ENCODE measurements at places on chromosomes 5 and 9.

- DNase-seq, result no peak
These were observed 63.7 kb downstream of the SHOC1 start for GRCh38 chr9:111730937-111731567.

DNA sequence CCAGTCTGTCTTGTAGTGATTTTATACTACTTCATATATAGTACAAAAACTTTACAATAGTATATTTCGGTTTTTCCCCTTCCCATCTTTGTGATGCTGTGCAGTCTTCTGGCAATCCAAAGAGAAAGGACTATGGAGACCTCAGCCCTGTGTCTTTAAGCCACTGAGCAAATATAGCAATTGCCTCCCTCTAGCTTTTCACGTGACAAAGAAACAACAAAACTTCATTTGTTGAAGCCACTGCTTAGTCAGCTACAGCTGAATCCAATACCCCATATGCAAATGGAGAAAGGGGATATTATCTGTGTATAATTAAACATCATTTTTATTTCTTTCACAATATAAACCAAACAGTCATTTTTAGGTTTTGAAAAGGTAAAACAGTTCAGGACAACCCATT, 142.8 kb upstream of the STK32A start:
- no peak for DNase-seq

- no peak for DNase-seq
These were observed 6.6 kb upstream of the PRXL2C start for GRCh38 chr9:96661711-96662110.

DNA sequence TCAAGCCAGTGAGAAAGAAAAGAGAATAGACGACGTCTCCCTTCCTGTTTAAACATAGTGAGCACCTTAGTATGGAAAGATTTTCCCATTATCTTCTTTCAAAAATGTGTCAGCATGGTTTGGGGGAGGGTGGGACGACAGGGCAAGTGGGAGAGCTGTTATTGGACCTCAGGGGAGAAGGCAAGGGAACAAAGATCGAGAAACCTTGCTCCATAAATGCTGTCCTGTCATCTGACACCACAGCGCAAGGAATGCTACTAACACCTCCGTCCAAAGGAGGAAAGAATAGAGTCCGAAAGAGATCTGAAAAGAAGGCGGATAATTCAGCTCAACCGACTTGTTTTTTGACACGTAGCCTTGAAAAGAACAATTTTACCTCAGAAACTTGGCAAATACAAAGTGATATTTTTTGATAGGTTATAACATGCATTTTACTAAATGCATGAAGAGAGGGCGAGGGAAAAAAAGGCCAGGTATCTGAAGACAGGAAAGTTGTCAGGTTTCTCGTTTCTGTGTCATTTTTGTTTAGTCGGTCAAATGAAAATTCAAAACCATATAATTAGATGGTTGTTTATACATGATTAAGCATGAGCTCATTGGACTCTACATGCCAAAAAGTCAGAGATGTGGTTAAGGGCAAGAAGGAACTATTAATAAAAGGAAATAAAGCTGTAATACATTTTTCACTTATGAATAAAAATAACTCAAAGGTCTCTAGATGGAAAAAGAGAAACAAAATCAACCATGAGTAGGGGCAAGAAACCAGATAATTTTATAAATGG, 155.7 kb downstream of the GLIS3 start:
- DNase-seq, result no peak

GRCh38 chr9:130522233-130522808, 57.1 kb upstream of the FUBP3 start:
- DNase-seq, result no peak

GRCh38 chr9:20312732-20313131, 309.6 kb downstream of the MLLT3 start:
- DNase-seq, result no peak

DNA sequence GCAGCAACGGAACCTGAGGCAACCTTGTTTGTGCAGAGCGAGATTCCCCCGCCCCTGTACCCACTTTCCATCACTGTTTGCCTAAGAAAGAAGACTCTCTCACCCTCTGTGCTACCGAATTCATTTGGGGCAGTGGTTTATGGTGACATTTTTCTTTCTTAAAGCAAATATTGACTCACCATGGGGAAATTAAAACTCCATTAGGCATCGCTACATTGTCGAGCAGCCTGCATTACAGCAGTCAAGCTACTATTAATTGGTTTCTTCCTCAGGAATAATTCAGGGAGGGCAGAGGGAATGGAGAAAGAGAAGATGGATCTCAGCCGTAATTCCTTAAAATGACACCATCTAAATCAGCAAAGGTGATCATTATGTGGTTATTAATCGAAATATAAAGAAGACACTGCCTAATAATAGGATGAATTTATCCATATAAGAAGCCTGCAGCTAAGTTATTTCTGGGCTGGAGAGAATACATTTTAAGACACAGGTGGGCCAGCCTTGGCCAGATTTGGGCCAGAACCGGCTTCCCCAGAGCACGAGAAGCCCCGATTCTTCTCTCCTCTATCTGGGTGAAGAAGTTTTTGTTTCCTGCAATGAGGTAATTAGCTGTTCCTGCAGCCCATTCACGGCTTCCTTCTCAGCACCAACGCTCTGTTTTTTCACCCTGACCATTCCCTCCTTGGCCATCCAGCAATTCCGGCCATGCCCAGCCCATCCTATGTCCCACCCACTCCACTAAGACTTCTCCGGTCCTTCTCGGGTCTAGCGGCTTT, 16.8 kb downstream of the CFAP77 start:
- DNase-seq, result no peak

DNA sequence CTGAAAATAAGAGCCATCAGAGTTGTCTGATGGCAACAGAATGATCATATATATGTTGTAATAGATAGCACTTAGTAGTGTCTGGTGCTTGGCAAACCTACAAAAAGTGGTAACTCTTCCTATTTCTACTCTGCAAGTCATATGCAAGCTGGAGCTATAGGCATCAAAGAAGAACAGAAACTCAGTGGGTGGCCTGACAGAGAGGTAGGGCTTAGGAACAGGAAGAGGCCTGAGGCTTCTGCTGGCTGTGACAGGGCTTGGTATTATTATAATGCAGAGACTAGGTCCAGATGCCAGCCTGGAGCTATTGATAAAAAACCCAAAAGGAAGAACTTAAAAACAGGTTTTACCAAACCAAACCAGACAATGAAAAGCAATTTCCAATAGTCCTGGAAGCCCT, 4.4 kb upstream of the DIAPH1 start:
- no peak for DNase-seq

DNA sequence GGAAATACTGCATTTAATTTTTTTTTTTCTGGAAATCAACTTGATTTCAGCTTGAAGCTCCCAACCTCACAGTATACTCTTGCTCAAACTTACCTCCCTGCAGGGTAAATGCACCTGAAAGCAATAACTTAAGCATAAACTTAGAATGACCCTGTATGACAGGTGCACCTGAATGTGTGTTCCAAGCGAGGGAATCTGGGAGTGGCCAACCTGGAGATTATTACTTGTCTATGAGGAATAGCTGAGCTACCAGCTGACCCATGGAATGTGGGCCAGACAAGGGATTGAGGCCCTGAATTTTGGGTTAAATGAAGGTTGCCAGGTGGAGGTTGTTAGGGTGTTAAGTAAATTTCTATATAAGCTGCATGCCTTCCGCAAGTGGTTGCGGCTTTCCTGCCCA, 140.6 kb downstream of the OSTF1 start:
- DNase-seq, result no peak

DNA sequence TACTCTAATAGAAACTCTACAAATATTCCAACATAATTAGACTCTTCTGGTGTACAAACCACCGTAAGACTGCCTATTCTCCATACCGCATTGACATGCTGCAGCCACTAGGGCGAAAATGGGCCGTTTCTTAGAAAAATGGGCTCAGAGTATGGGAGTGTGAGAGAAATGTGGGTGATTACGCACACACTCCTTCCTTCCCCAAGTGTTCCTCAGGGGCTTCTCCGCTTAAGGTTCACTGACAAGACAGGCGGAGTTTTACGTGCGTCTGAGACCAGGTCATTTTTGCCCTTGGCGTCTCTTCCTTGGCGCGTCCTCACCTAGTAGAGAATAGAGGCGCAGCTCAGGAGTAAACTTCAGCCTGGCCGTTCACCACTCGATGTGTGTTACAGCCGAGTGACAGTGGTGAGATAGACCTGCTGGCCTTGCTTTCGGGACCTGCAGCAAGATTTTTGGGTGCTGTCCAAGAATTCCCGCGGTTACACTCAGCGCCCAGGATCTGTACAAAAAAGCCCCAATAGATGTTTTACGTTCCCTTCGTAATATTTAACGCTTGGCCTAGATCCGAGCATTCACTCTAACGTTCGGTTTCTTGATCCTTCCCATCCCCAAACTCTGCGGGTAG, 1.8 kb upstream of the NTRK2 start:
- peak; percentile 62 for DNase-seq

- no peak for DNase-seq
These were observed 2.4 kb upstream of the TPRN start for GRCh38 chr9:137202966-137203365.

- DNase-seq, result peak; percentile 73
These were observed 131.6 kb upstream of the NIPBL start for GRCh38 chr5:36744773-36745589.

GRCh38 chr9:2872931-2873323, 29.0 kb upstream of the PUM3 start:
- DNase-seq, result peak; percentile 32

DNA sequence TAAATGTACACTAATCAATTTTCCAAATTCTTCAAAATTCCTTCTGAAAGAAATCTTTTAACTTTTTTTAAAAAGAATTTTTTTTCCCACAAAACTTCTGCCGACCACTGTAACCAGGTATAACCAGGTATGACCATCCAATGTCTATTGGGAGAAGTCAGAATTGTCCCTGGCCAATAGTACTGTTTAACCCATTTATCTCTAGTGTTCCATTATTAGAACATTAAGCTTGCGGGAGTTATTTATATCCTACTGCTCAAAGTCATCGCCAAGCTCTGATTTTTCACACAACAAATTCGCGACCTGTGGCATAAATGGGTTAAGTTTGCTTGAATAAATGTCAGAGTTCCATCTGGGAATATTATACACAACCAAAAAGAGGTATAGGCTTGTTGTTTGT, 343.2 kb downstream of the ANXA1 start:
- DNase-seq, result no peak

GRCh38 chr9:109439378-109440116, 58.6 kb downstream of the PTPN3 start:
- DNase-seq, result no peak

DNA sequence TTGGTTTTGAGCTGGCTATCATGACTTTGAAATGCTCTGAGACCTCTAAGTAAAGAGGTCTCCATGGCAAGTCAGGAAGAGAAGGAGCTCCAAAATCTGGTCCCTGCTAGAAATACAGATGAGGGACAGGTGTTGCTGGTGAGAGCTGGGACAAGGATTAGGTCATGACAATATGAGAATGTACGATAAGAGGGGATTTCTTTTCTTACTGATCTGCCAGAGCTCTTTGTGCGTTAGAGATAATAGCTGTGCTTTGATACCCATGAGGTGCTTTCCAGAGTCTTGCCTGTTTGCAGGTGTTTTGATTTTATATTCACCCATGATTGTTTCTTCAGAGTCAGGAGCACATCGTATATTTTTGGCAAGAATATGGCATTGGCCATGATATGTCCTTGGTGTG, 56.5 kb downstream of the ANKRD33B start:
- no peak for DNase-seq

DNA sequence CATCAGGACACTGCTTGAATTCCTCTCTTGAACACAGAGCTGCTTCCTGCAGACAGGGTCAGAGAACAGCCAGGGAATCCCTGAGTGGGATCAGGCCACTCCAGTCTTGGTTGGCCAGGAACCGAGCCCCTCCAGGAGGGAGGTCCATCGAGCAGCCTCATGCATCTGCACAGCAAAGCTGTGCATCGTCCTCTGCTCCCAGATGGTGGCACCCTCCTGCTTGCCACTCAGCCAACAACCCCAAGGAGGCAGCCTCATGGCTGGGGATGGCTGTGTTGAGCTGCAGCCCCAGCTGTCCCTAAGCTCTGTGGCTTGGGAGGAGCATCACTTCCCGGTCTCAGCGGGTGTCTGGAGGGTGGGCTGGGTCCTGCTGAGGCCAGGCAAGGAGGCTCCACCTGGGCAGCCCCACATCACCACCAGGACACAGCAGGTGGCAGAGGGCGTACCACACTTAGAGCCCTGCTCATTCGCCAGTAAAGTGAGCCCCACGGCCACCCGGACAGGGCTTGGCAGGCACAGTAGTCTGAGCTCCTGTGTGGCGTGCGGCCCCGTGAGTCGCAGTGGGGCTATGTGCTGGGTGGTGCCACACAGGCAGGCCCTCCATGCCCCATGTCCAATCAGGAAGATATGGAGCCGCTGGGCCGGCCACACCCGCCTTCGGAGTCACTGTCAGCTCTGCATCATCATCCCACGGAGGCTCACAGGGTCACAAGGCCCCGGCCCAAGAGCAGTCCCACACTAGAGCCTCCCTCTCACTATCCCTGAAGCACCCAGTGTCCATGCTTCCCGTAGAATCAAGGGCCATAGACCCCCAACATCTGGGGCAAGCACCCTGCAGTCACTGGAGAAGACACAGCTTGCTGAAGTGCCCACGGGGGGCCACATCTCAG, 11.9 kb downstream of the LPCAT1 start:
- peak; percentile 18 for DNase-seq

DNA sequence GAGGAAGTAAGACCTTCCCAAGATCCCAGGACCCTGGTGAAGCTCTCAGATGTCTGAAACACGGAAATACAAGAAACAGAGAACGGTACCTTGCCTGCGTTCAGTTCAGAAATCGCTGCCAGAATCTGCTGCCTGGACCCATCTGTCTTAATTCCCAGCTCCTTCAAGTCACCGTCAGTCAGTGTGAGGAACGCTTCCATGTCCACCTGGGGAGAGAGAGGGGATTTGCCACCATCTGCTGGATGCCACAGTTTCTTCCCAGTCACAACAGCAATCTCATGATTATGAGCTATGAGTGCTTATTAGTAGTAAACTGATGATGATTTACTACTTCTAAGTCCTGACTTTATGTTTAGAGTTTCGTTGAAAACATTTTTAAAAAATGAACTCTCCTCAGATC, 36.7 kb upstream of the GABBR2 start:
- DNase-seq, result no peak

DNA sequence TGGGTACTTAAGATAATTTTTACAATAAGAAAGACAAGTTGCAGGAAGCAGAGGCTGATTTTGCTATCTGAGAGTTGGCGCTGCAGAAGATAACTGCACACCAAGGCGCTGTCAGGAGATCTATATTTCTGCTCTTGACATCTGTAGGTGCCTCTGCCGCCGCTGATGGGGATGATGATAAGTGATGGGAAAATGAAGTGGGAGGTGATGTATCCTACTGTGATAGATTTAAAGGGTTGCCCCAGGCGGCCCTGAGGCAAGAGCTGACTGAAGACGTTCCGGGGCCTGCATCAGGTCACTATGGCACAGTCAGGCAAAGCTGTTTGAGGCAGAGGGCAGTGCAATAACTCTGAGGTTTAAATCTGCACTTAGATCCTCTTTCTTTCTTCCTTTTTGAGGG, 78.1 kb downstream of the SNCAIP start:
- no peak for DNase-seq

DNA sequence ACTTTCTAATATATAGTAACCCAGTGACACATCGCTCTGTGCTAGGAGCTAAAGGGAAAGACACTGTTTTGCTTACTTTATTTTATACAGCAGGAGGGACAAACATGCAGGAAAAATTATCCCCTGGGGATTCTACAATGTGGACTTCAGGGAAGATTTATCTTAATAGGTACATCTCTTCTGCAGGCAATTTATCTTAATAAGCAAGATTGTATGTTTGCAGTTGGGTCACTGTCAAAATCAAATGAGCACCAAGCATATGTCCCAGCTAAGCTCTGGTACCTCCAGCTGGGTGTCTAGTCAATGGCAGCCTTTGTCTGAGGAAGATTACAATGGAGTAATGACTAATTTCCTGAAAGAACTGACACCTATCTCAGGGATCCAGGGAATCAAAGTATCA, 309.9 kb upstream of the PANK3 start:
- no peak for DNase-seq
